ENCODE measurements at places on chromosomes 11 and 22. TPM values are rescaled to one million over a fixed set of nuclear protein-coding genes. Genes with fewer than 3 reads are reported as not detected.

- peak; percentile 96 for DNase-seq
- H3K4me3 ChIP-seq = peak overlapping the region; percentile 72
- peaks cover 12% of the 10 kb centered on the region for H3K36me3 ChIP-seq
- peak overlapping the region; percentile 97 for H3K27ac ChIP-seq
- no peaks in the 10 kb centered on the region for H3K27me3 ChIP-seq
- H3K4me1 ChIP-seq = peaks cover 24% of the 10 kb centered on the region
These were observed 3.0 kb upstream of the MYBPC3 start for GRCh38 chr11:47355283-47356128.

GRCh38 chr11:405954-406795 is 8.6 kb downstream of the SIGIRR start:
- no peaks in the 10 kb centered on the region for H3K27me3 ChIP-seq
- H3K4me3 ChIP-seq = peak overlapping the region; percentile 81
- peaks cover 24% of the 10 kb centered on the region for H3K4me1 ChIP-seq

GRCh38 chr11:64687204-64687603 is 35.8 kb downstream of the NRXN2 start:
- H3K36me3 ChIP-seq = no peaks in the 10 kb centered on the region
- peak; percentile 55 for DNase-seq
- H3K27me3 ChIP-seq = peaks cover 2% of the 10 kb centered on the region

- H3K36me3 ChIP-seq = no peaks in the 10 kb centered on the region
- peaks cover 35% of the 10 kb centered on the region for H3K4me1 ChIP-seq
- H3K4me3 ChIP-seq = peak overlapping the region; percentile 60
- no peak overlapping the region for H3K27ac ChIP-seq
- no peak for DNase-seq
- H3K27me3 ChIP-seq = peaks cover 99% of the 10 kb centered on the region
These were observed 528 bp downstream of the FAT3 start for GRCh38 chr11:92225125-92225567.

DNA sequence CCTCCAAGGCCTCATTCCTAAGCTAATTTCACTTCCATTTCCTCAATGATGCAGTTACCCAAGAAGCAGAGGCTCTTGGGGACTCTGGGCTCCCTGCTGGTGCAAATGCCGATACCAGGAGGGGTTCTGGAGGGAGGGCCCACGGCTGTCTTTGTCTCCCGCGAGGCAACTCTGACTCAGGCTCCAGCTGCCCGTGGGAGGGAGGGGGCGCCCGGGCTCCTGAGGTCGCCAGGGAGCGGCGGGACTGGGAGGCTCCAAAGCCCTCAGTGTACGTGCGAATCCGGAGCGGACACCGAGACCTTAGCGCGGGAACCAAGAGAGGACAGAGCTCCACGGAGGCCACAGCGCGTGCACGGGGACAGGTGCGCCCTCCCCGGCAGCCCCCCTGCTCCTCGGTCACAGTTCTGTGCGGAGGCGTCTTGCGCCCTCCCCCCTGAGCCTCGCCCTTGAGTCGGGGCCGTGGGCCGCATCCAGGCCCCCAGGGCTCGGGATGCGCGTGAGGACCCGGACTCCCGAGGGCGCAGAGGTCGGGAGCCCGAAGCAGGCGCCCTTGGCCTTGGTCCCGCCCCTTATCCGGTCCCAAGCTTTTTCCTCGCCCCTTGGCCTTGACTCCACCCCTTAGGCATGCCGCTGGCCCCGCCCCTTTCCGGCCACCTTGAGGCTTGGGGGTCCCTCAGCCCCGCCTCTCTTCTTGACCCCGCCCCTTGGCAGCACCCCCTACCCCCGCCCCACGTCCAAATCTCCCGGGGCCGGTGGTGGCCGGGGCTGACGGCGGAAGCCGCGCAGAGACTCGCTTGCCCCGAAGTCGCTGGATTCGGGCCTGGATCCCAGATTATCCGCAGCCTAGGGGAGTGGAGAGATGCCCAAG is 4.7 kb upstream of the SHISA8 start:
- H3K27ac ChIP-seq = peak overlapping the region; percentile 42
- H3K27me3 ChIP-seq = peaks cover 61% of the 10 kb centered on the region
- no peaks in the 10 kb centered on the region for H3K36me3 ChIP-seq

- peak overlapping the region; percentile 96 for H3K4me3 ChIP-seq
- no peak for DNase-seq
- no peaks in the 10 kb centered on the region for H3K36me3 ChIP-seq
- peaks cover 41% of the 10 kb centered on the region for H3K4me1 ChIP-seq
- peak overlapping the region; percentile 97 for H3K27ac ChIP-seq
These were observed 1.7 kb downstream of the QSER1 start for GRCh38 chr11:32894149-32894827.

MYBPC3 gene
- total RNA-seq = 2,538 TPM

ARFGAP3 gene
- total RNA-seq = 26.9 TPM
